ENCODE measurements at places on chromosomes 1 and 21.

DNA sequence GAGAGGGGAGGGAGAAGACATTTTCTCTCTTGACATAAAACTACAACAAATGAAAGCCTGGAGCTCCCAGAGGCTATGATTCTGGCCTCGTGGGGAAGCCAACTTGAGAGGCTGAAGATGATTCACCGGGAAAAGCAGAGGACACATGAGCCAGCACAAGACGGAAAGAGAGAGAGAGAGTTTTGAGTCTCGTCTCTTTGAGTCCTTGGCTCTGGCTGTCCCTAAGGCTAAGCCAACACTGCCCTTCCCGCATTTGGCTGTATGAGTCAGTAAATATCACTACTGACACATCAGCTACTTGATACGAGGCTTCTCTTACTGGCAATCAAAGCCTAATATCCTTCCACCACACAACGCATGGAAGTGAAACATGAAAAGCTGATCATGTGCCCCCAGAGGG lies 95.5 kb downstream of the GRIK3 start:
- no peak for DNase-seq

DNA sequence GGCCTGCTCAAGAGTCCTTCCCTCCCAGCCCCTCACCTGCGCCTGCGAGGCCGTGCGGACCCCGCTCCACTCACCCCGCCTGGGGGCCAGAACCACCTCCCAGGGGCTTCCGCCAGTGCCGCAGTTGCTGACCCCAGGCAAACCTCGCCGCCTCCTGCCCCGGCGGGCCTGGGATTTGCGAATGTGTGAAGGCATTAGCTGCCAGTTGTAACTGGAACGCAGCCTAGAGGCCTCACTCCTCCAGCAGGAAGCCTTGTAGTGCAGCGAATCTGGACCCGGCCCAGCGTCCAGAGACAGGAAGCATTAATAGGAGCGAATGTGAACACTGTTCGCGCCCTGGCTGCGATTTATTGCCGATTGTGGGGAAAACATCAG lies 140.9 kb upstream of the ARHGEF16 start:
- peak; percentile 87 for DNase-seq

- no peak for DNase-seq
Observed at GRCh38 chr1:209645574-209646452, 6.4 kb downstream of the LAMB3 start.

- DNase-seq: no peak
Observed at GRCh38 chr1:110309767-110310166, 29.4 kb upstream of the RBM15 start.

- DNase-seq: no peak
Observed at GRCh38 chr21:31107176-31107785, 69.0 kb upstream of the KRTAP19-8 start.

- no peak for DNase-seq
Observed at GRCh38 chr1:10734962-10735544, 61.4 kb downstream of the CASZ1 start.

GRCh38 chr1:241265428-241265827 lies 91.6 kb downstream of the RGS7 start:
- DNase-seq: no peak

DNA sequence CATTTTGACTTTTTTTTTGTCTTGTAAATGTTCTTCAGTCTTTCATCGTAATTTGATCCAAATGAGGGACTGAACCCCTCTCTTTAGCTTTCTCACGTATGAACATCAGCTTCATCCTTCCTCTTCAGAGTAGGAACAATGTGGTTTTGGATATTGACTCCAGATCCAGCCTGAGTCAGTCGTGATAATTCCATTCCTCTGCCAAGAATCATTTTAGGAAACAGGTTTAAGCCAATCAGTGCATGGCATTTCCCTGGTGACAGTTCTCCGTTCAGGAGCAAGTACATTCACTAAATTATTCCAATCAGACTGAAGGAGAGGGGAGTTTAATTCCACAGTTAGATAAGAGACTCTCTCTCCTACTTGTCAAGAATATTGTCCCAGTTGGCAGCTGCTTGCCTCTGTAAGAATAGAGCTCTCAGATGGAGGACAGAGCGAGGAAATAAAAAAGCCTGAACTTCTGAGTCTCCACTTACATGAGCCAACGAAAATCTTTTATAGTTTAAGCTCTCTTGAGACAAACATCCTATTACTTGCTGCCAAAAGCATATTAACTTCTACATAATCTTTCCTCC lies 18.6 kb downstream of the RHOU start:
- DNase-seq: no peak

DNA sequence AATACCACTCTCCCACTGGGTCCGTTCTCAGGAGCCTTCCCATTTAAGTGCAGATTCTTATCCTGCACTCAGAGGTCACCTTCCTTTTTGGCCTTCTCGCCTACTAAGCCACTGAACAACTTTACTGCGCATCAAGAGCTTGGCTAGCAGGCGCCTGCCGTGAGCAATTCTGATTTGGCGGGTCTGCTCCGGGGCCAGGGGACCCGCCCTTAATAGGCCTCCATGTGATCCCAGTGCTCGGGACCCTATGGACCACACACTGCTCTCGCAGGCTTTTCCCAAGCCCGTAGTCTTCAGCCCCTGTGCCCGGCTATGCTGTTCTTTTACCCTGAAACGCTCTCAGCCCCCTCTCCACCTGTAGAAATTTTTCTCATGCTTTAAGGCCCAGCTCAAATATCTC lies 45.1 kb downstream of the BCL9 start:
- DNase-seq: no peak

DNA sequence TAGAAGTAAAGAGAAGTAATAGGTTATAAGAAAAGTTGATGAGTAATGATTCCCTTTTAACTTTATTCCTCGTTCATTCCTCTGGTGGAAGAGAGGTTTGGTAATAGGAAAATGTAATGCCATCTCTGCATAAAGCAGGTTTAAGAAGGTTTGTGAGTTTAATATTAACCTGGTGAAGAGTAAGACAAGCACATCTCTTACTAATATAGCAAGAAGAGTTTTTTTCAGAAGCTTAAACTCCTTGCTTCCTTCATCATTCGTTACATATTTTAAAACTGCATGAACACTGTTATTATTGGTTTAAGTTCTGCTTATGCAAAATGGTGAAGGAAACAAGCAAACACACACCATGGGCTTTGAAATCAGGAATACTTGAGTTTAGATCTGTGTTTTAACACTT lies 9.2 kb upstream of the PLA2G4A start:
- no peak for DNase-seq

DNA sequence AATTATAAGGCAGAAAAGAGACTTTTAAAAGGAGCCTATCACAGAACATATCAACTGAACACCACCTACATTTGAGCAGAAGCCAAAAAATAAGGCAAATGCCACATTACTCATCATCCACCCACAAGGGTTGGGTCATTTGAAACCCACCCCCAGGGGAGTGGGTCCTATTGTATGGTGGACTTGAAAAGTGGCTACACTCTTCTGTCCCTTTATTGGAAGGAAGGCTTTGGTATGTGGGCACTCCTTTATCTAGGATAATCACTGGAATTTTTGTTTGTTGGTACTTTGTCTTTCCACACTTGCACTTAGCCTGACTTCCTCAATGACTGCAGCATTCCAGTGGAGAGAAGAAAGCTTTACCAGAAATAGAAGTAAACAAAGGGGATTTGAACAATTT lies 157.2 kb upstream of the COL11A1 start:
- no peak for DNase-seq

GRCh38 chr21:31351438-31351837 lies 7.4 kb upstream of the TIAM1 start:
- DNase-seq: no peak

DNA sequence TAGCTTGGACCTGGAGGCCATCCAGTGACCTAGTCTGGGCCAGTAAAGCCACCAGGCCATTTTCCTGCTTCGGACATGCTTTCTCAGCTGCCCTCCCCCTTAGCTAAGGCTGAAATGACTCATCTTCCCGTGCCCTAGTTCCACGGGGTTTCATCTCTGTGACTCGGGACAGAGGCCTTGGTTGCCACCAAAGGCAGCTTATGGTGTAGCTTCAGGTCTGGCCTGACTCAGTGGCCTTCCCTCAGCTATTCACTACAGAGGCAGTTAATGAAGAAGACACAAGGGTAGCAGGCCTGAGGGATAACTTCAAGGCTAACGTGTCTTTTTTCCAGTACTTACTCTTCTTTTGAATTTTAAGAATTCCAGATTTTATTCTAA lies 82.4 kb downstream of the PBX1 start:
- no peak for DNase-seq

DNA sequence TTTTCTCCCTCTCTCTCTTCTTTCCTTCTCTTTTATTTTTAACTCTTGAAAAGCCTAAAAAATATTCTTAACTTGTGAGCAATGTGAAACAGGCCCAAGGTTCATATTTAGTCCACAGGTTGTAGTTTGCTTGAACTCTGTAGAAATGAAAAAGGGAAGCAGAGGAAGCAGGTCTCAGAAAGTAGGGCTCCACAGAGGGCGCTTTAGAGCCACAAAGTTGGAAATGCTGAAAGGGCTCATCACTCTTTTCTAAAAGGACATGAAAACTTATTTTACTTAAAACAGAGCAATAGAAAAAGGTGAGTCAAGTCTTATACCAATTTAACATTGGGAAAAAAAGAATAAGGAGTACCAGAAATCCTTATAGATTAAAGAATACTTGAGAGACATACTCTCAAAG lies 247.0 kb downstream of the USP25 start:
- DNase-seq: no peak

GRCh38 chr1:8858888-8859706 lies 19.4 kb downstream of the ENO1 start:
- DNase-seq: no peak

DNA sequence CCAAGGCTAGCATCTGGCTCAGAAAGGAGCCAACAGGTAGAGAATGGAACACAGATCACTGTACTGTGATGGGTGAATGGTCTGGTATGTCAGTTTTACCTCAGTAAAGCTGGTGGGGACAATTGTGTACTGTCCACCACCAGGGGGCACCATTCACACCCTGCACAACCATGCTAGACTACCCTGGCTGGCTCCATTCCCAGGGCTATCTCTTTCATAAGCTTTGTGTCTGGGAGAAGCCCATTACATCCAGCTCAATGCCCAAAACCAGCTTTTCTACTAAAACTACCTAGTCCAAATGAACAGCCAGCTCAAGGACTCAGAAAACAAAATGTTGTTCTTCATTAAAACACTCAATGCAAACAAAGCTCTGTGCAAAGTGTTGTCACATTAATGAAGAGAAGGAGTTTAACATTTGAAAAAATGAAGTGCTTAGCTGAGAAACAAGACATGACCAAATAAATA lies 62.0 kb upstream of the RASAL2 start:
- DNase-seq: peak; percentile 73

GRCh38 chr1:938088-938683 lies 14.5 kb downstream of the SAMD11 start:
- DNase-seq: no peak

- DNase-seq: no peak
Observed at GRCh38 chr1:83620016-83620415, 378.9 kb downstream of the TTLL7 start.

DNA sequence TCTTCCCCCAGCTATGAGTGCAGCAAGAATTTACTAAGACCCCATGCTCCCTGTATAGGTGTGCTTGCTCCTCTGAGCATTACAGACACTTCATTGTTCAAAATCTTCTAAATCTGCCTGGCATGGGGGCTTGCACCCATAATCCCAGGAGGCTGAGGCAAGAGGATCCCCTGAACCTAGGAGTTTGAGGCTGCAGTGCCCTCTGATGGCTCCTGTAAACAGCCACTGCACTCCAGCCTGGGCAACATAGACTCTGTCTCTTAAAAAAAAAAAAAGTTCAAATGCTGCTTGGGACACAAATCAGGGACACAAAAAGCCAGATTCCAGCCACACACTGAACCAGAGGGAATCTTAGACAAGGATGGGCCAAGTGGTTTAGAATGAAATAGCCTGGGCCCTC lies 3.4 kb upstream of the ACOT7 start:
- no peak for DNase-seq

DNA sequence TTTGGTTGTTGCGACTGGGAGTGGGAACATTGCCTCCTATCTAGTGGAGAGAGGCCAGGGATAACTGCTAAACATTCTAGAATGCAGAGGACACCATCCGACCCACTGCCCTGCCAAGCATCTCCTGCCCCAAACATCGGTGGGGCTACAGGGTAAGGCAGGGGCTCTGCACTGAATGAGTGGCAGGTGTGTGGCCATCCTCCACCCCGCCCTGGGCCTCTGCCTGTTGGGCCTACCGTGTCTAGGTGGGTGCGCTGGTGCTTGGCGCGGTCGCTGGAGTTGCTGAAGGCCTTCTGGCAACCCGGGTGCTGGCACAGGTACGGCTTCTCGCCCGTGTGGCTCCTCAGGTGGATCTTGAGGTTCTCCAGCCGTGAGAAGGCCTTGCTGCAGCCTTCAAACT lies 70.4 kb downstream of the DMRTB1 start:
- no peak for DNase-seq

- no peak for DNase-seq
Observed at GRCh38 chr1:21124846-21125245, 51.9 kb downstream of the EIF4G3 start.

DNA sequence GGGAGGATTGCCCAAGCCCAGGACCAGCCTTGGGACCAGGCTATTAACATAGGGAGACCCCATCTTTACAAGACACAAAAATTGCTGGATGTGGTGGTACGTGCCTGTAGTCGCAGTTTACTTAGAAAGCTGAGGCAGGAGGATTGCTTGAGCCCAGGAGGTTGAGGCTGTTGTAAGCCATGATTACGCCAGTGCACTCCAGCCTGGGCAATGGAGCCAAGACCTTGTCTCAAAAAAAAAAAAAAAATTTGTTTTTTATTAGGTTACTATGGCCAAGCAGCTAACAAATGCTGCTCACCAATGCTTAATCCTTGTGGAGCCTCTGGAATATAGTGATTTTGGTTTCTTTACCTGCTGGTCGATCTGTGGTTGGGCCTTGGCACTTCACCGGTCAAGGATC lies 8.8 kb downstream of the ARID1A start:
- DNase-seq: no peak

- DNase-seq: no peak
Observed at GRCh38 chr1:212816567-212817278, 25.0 kb downstream of the TATDN3 start.

DNA sequence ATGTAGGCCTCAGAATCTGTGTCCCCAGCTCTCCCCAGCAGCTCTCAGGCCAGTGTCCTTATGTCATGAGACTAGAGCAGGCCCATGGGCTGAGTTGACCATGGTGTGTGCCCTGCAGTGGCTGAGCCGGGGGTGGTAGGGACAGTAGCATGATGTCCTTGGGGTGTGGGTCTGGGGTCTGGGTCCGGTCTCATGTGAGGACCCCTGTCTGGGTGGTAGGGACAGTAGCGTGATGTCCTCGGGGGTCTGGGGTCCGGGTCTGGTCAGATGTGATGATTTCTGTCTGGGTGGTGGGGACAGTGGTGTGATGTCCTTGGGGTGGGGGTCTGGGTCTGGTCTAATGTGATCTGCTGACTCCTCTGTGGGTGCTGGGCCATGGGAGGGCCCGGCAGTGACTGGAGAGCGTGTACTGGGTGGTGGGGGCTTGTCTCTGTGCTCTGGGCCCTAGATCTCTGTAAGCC lies 64.5 kb downstream of the OBSCN start:
- peak; percentile 45 for DNase-seq
